ENCODE measurements at places on chromosomes 3 and 15. TPM values are rescaled to one million over a fixed set of nuclear protein-coding genes. Genes with fewer than 3 reads are reported as not detected.

MORF4L1 gene
- total RNA-seq: 363 TPM

ADAMTS9 gene
- 2.1 TPM for total RNA-seq

LAMB2 gene
- total RNA-seq: 640 TPM

SELENOK gene
- 24.3 TPM for total RNA-seq

PLSCR2 gene
- not detected for total RNA-seq

ECT2 gene
- total RNA-seq: 33.6 TPM

CCR4 gene
- not detected for total RNA-seq

IMPDH2 gene
- 312 TPM for total RNA-seq

ZNF774 gene
- 1.1 TPM for total RNA-seq

CCNB2 gene
- total RNA-seq: 21.4 TPM

LYZL4 gene
- total RNA-seq: not detected

FGF7 gene
- total RNA-seq: 264 TPM

GPR149 gene
- not detected for total RNA-seq

SQOR gene
- total RNA-seq: 86.0 TPM

CCK gene
- total RNA-seq: 0.62 TPM

NPAP1 gene
- total RNA-seq: not detected

CCR9 gene
- total RNA-seq: not detected

DISP2 gene
- total RNA-seq: under 0.01 TPM

AMT gene
- 0.66 TPM for total RNA-seq

IL17RD gene
- 6.5 TPM for total RNA-seq

GOLGA8T gene
- not detected for total RNA-seq

GOLGA8J gene
- 0.11 TPM for total RNA-seq

PPP1R14D gene
- not detected for total RNA-seq

TICRR gene
- total RNA-seq: 3.2 TPM

PEX5L gene
- 9.3 TPM for total RNA-seq

SCAMP5 gene
- total RNA-seq: 0.44 TPM

PCYT1A gene
- 97.8 TPM for total RNA-seq

USP3 gene
- 52.9 TPM for total RNA-seq

EOGT gene
- total RNA-seq: 31.4 TPM

SLC2A2 gene
- not detected for total RNA-seq

GTF2A2 gene
- 14.7 TPM for total RNA-seq

ZBTB47 gene
- 24.0 TPM for total RNA-seq

PP2D1 gene
- not detected for total RNA-seq

SLC7A14 gene
- total RNA-seq: 0.44 TPM

GXYLT2 gene
- total RNA-seq: 16.1 TPM

HGD gene
- not detected for total RNA-seq

TBC1D5 gene
- 103 TPM for total RNA-seq

RLBP1 gene
- total RNA-seq: not detected

STXBP5L gene
- total RNA-seq: under 0.01 TPM

ARPP21 gene
- total RNA-seq: not detected

SLC12A8 gene
- 6.9 TPM for total RNA-seq

DUSP7 gene
- total RNA-seq: 8.6 TPM

TNFAIP8L3 gene
- total RNA-seq: 13.0 TPM

PLAAT1 gene
- total RNA-seq: 0.66 TPM

SEMA6D gene
- 4.5 TPM for total RNA-seq

EFCC1 gene
- total RNA-seq: not detected

GABRR3 gene
- total RNA-seq: not detected

HRH1 gene
- 11.4 TPM for total RNA-seq

CTXN2 gene
- not detected for total RNA-seq

IQCF5 gene
- total RNA-seq: not detected

PRTG gene
- 1.5 TPM for total RNA-seq

GOLGA6L7 gene
- not detected for total RNA-seq
